Coronary artery (tissue), 2 donors: ENCODE measurements at places on chromosomes 7 and 10.

DNA sequence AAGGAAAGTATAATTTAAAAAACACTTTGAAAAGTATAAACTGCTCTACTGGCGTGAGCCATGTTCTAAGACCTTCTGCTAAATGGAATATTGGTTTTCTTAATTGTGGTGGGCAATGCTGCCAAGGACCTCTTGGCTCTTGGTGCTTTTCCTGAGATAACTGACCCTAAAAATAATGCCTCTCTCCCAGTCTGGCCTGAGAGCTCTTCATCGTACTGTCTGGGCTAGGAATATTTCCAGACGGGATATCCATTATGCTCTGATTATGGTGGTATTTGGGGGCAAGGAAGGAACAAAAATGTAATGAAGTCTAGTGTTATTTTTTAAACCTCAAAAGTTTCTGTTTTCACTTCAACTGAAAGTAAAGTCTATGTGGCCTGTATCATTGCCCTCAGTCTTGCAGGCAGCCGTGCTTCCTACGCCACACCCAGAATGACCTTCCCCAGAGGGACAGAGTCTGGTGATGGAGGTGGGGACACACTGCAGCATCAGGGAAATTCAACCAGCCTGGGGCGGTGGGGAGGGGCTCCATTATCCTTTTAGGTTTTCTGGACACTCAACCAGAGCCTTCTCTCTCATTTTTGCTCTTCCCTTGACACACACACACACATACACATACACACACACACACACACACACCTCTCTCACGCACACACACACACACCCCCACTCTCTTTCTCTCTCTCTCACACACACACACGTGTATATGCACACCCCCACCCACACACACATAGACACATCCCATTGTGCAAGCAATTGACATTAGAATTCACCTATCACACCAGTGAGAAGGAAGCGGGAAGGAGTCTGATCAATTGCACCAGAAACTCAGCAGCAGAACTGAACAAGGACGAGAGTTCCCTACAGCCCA is 99.6 kb downstream of the LRRC18 start:
- DNase-seq = no peak

DNA sequence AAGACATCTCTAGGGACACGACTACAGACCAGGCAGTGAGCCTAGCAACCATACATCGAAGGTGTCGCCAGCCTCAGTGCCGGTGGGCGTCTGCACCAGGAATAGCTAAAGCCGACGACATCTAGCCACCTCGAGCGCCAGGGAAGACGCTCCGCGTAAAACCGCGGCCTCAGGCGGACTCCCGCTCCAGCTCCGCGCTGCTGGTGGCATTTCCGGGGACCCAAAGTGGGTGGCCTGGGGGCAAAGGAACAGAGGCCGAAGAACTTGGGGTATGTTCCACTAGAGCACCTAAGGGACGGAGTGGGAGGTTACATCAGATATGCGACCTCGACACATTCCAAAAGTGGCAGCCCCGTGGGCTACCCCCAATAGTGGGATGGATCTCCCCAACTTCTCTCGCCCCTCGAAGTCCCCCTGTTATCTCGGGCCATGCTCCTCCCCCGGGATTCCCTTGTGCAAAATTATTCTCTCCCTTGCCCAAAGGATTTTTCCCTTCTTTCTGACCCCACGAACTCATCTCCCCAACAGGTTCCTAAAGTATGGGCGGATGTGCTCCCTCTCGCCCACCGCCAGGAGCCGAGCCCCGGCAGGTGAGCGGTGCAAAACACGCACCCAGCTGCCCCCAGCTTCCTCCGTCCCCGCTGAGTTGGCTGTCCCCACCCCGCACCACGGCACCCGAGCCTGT is 1.2 kb downstream of the KCNMA1 start:
- DNase-seq = no peak

- DNase-seq = peak; percentile 29
These were observed 267.2 kb downstream of the GLRX3 start for GRCh38 chr10:130403153-130404075.

- peak; percentile 83 for DNase-seq
These were observed 163.8 kb downstream of the GRK5 start for GRCh38 chr10:119370972-119371703.

GRCh38 chr10:10647331-10647730 is 370.3 kb upstream of the CELF2 start:
- no peak for DNase-seq

- DNase-seq = no peak
These were observed 823.8 kb upstream of the CELF2 start for GRCh38 chr10:10193848-10194247.

GRCh38 chr7:158828133-158829020 is 932 bp downstream of the ESYT2 start:
- DNase-seq = peak; percentile 82

DNA sequence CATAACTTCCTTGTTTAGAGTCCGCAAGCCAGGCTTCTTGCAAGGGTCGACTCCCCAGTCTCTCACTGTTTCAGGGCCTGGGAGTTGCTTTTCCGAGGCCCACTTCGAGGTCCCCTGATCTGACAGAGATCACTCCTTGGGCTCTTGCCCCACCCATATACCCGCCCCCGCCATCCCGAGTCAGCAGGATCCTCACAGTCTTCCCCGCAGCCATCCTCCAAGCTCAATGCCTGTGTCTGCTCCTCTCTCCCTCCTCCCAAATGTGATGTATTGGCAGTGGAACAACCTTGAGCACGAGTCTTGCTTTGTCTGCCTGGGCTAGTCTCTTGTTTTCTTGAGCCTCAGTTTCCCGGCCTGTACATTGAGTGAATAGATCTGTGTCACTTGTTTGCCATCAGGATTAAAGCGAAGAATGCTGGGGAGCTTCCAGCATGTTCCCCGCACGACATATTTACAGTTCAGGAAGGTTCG is 2.4 kb upstream of the HMX2 start:
- no peak for DNase-seq

- no peak for DNase-seq
These were observed 558.8 kb upstream of the GALNT17 start for GRCh38 chr7:70573071-70573661.
